ENCODE measurements at places on chromosomes 1 and 21.

- no peak for DNase-seq
Observed at GRCh38 chr21:45572783-45573451, 30.7 kb upstream of the SLC19A1 start.

DNA sequence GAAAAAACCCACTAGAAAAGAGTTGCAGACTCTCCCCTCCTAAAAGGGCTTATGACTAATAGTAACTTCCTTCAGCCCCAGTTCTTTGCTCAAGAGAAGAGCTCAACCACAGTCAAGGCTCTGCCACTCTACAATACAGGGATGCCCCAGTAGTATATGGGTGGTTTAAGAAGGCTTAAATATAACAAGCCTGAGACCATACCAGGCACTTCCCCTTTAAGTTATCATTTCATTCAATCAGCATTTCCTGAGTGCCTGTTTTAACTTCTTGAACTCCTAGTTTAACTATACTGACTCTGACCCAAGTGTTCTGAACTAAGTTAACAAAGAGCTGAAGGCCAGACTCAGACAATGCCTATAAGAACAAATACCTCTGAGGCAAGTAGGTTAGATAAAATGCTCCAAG lies 19.8 kb downstream of the PRPF38A start:
- no peak for DNase-seq

DNA sequence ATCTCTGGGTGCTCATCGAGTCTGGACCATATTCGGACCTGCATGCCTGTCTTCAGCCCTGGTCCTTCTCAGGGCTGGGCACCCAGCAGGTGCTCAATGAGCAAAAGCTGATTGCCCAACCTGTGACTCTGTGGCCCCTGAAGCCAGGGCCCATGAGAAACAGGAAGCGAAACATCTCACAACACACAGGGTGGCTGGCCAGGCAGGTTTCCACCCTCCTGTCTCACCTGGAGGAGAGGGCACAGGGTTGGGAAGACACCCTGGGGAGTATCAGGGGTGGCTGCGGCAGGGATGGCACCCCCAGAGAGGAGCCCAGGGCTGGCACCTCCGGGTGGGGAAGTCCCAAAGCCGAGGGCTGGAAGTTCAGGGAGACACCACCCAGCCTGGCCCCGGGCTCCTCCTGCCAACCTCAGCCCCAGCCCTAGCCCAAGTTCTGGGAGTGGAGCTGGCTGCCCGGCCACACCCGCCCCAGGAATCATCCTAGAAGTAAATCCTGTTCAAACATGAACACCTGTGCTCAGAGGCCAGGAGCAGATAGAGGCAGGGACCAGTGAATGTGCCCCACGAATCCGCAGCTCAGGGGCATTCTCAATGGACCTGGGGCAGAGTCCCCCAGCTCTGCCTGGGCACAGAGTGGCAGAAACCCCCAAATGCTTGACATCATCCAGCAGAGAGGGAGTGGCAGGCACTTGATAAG lies 54.6 kb downstream of the RAP1GAP start:
- peak; percentile 31 for DNase-seq

DNA sequence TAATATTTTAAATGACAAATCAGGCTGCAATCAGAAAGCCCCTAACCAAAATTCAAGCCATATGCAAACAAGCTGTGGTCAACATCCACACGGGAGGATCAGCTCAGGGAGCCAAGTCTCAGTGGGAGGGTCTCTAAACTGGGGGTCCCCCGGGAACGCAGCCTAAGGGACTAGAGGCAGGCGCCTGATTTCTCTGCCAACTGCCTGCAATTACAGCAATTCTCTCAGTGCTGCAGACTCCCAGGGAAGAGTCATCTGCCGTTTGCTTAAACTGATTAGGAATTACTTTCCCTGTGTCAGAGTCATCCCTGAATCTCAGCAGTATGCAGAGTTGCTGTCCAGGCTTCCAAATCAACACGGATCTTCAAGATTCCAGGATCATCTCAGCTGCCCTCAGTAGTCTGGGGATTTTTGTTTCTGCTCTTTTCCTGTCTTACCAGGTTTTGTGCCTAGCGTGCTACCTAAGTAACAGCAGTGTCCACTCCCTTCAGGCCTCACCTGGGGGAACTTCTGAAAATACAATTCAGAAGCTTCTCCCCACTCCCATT lies 247.8 kb downstream of the RRAGC start:
- DNase-seq: no peak

- no peak for DNase-seq
Observed at GRCh38 chr1:180779584-180779983, 133.1 kb upstream of the KIAA1614 start.
